ENCODE measurements at places on chromosomes 5 and 9.
A peak's percentile ranks its signal among the peaks of the same experiment; 100 is the strongest.

GRCh38 chr9:2727966-2728613 is 10.8 kb downstream of the KCNV2 start:
- DNase-seq = no peak

GRCh38 chr5:34866989-34867471 is 28.1 kb downstream of the TTC23L start:
- no peak for DNase-seq

DNA sequence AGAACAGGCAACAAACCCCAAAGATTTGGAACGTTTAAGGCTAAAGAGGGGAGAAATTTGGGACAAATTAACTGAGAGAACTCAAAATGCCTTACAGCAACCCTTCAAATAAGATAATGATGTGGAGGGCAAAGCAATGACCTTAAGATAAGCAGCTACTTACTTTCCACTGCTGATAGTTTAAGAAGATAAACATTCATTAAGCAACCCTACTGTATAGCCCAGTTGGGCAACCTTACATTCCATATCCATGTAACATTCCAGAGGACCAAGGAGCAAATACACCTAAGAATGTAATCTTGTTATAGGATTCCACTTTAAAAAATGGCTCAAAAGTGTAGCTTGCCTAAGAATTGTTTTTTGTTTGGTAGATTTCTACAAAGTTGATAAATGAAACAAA is 14.8 kb downstream of the ETF1 start:
- DNase-seq = no peak

DNA sequence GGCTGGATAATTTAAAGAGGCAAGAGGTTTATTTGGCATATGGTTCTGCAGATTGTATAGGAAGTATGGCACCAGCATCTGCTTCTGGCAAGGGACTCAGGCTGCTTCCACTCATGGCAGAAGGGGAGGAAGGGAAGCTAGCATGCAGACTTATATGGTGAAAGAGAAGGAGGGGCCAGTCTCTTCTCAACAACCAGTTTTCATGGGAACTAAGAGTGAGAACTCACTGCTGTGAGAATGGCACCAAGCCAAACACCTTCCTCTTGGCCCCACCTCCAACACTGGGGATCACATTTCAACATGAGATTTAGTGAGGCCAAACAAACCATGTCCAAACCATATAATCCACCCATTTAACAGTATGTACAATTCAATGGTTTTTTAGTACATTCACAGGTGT is 113.3 kb upstream of the SHB start:
- no peak for DNase-seq

DNA sequence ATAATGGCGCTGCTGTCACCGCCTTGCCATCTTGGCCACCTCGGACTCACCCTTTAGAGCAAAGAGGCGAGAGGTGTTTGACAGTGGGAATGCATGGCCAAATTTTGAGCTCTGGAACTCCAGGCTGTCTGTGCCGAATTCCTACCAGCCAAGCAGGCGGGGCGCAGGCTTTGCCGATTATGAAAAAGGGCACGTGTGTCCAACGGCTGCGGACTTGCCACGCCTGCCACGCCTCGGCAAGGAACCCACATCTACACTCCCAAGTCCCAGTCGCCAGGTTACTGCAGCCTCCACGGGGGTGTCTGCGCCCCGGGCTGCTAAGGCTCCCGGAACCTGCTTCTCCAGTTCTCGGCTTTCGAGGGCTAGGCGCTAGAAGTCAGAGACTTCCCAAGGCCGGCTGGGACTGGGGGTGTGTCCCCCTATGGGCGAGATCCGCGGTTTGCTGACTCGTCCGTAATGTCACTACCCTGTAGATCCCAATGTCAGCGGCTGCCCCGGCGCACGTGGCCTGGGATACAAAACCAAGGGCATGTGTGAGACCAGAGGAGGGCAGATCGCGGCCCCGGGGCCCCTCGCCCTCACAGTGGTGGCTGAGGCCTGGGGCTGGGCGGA is 2.8 kb downstream of the NPR3 start:
- DNase-seq = no peak

DNA sequence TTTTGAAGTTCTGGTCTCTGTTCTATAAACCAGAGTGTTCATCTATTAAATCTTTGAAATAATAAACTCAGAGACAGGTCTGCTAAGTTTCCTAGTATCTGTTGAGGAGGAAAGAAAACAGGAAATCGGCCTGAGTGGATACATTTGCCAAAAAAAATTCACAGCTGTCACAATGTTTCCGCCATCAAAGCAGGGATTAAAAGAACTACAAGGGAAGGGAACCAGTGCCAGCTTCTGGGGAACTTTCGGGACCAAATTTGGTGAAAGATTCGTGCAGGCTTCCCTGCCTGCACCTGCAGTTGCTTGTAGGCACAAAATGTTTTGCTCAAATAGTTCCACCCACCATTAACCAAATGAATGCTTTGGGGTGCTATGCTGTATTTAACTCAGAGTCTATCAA is 267.5 kb downstream of the MSX2 start:
- DNase-seq = no peak

DNA sequence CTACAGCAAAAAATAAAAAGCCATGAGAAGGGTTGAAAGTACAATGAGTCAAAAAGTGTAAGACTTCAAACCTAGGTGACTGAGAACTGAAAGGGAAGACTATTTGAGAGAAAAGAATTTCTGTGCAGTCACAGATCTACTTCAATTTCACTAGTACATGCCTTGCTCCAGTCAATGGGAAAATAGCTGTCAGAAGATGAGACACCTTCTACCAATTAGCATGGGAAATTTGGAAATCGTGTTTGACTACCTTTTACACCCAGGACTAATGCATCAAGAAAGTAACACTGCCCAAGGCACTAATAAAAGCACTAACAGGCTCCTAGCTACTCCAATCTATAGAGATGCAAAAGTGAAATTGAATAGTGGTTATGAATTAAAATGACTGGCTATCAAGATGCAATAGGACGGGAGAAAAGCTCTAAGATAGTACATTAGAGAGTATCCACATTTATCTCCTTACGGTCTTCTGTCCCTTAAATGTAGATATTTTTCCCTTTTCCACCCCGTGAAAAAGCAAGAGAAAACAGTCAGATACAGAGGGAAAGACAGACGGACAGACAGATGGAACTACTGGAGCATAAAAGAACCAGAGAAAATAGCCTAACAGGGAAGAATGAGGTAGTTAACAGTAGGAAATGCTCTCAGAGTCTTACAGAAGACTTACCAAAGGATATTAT is 15.2 kb downstream of the ERP44 start:
- no peak for DNase-seq

DNA sequence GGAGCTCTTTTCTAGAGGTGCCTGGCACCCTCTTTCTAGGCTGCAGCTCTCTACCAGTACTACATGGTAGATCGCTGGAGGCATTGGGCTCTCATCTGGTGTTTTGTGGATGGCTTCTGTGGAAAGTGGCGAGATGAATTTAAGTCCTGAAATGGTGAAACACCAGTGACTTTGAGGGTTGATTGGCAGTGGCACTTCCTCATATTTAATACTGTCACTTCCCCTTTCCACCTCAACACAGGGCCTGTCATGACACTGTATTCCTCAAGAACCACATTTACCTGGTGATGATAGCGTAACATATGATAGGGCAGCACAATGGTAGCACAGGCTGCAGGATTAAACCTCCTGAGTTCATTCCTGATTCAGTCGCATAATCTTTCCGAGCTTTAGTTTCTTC is 132.1 kb downstream of the KDM4C start:
- no peak for DNase-seq

GRCh38 chr9:83219154-83219923 is 156.4 kb upstream of the RASEF start:
- DNase-seq = no peak

GRCh38 chr5:113293975-113294310 is 140.8 kb downstream of the TSSK1B start:
- no peak for DNase-seq

GRCh38 chr5:136814619-136815378 is 449.5 kb upstream of the TRPC7 start:
- DNase-seq = peak; percentile 52

- no peak for DNase-seq
Observed at GRCh38 chr9:89366711-89367110, 48.4 kb downstream of the SECISBP2 start.

GRCh38 chr5:53472279-53472678 is 8.2 kb upstream of the FST start:
- no peak for DNase-seq

GRCh38 chr5:139082813-139083498 is 115.2 kb downstream of the SIL1 start:
- DNase-seq = no peak

GRCh38 chr5:26889815-26890214 is 148.6 kb downstream of the CDH9 start:
- no peak for DNase-seq

Data from AG09309 (cell line).